Common myeloid progenitor, CD34-positive (primary cell): ENCODE measurements at places on chromosomes 6 and 20.
A peak's percentile ranks its signal among the peaks of the same experiment; 100 is the strongest.

DNA sequence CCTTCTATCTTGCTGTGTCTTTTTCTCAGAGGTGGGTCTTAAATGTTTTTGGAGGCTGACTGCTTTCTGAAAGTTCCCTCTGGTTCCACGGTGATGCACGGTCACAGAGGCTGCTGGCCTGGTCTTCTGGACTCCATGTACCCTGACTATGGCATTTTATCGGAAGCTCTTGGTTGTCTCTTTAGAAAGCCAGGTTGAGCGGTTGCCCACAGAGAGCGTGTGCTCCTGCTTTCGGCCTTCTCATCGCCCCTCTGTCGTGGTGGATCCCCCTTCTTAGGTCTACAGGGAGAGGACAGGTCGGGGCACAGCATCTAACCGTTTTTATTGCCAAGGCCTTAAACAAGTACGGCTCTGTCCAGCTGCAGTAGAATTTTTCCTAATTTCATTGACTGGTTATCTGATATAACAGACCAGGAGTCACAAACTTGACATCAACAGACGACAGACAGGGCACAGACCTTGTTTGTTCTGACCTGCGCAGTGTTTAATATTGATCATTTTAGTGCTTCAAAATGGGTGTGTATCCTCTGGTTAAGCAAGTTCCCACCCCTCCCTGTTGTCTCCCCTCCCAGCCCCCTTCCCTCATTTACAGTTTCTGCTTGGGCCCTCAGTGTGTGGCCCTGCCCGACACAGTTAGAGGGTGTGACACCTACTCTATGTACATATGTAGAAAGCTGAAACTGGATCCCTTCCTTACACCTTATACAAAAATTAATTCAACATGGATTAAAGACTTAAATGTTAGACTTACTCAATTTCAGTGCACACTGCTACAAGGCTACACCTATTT, 24.7 kb downstream of the SYTL3 start:
- no peak for DNase-seq

DNA sequence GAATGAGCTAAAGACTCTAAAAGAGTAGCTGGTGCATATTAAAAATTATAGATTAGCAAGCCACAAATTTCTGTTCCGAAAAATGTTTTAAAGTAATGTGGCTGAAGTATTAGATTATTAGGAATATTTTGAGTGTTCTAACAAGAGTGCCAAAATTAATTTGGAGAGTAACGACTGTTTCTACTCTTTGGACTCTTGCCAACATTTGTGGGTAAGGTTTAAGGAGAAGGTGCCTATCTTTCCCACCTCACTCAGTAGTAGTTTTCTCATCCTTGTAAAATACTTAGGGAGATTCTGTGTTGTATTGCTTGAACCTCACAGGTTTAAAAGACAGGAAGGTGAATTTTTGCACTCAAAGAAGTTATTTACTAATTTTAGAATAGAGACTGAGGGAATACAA, 5.0 kb downstream of the HSF2 start:
- DNase-seq: no peak

DNA sequence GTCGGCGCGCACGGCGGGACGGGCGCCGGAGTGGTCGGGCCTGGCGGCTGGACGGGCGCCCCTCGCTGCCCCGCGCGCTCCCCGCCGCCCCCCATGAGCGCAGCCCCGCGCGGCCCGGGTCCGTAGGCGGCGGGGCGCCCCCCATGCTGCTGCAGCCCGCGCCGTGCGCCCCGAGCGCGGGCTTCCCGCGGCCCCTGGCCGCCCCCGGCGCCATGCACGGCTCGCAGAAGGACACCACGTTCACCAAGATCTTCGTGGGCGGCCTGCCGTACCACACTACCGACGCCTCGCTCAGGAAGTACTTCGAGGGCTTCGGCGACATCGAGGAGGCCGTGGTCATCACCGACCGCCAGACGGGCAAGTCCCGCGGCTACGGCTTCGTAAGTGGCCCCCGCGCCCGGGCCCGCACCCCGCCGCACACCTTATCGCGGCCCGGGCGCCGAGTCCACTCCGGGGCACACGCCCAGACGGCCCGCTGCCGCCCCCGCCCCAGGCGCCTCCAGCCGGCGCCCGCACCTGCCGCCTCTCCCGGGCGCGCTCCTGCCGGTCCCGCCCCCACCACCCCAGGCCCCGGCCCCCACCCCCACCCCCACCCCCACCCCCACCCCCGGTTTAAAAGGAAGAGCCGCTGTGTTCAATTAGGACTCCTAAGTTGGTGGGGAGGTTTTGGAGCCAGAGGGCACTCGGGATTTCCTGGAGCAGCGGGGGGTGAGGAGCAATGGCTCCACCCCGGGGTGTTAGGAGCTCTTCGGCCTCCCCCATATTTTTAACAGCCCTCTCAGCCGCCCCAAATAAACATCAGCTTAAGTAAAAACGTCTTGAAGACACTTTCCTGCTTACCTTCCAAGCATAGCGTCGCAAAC, 474 bp downstream of the RBM38 start:
- DNase-seq: no peak

- peak; percentile 80 for DNase-seq
These were observed 10.6 kb upstream of the TUBB2B start for GRCh38 chr6:3237761-3238662.

- peak; percentile 65 for DNase-seq
These were observed 121.5 kb upstream of the NEDD9 start for GRCh38 chr6:11353921-11354389.

DNA sequence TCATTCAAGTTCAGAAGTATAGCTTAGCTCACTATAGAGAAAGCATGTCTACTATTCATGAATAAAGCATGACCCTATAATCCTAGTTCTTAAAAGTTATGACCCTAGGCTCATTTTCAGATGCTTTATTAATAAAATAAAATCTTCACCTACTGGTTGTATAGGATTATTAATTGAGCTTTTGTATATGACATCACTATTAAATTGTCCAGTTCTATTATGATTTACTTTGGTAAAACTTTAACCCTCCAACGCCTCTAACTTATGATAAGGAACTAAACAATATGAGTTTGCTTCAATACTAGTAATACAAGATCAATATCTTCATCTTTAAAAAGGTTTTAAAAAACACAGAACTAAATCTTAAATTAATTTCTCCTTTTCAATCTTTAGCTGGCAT, 263.4 kb upstream of the THEMIS start:
- DNase-seq: no peak

DNA sequence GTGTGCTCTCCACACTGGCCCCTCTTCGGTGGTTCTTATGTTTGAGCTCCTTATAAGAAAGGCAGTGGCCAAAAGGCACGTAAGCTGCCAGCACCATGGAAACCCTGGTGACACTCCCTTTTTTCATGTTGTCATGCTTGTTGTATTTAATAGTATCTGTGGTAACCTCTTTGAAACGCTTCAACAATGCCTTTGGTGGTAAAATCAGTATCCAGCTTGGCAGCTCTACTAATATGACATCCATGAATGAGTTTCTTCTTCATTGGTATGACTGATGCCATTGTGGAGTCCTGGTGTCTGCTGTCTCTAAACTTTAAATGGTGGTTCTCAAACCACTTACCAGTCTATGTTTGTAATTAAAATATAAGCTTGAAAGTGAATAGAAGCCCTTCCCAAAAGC, 10.7 kb upstream of the MYLK2 start:
- DNase-seq: peak; percentile 24

DNA sequence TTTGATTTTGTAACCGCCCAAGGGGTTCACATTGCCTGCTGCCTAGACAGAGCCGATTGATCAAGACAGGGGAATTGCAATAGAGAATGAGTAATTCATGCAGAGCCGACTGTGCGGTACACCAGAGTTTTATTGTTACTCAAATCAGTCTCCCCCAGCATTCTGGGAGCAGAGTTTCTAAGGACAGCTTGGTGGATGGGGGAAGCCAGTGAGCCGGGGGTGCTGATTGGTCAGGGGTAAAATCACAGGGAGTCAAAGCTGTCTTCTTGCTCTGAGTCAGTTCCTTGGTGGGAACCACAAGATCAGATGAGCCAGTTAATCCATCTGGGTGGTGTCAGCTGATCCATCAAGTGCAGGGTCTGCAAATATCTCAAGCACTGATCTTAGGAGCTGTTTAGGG, 60.0 kb upstream of the EZR start:
- no peak for DNase-seq

DNA sequence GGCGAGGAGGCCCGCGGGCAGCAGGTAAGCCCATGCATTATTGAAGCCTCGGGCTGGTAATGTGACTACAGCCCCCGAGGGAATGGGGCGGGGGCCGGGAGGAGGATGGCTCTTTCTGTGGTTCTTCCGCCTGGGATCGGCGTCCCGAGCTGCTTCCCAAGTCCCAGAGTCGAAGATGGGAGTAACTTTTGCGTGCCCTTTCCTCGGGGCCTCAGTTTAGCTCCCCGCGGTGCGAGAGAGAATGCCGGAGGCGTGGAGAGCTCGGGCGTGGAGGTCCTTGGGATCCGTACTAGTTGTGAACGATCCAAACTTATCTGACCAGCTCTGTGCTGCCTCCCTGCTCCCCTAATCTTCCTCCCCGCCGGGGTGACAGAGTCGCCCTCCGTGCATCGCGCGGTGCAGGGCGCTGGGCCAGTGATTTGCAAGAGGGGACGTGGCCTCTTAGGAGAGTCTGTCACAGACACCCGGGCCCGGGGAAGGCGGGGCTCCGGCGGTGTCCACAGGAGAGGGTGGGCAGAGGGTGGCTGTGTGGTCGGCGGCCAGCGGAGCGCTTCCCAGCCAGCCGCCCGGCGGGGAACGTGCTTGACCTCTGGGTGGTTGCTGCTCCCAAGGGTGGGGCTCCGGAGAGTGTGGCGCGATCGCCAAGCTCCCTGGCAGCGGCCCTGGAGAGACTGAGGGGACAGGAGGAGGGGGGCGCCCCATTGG, 815 bp downstream of the UTRN start:
- DNase-seq: peak; percentile 44

GRCh38 chr6:137016356-137016755, 28.4 kb downstream of the IL20RA start:
- no peak for DNase-seq

GRCh38 chr6:170542031-170542719, 10.9 kb downstream of the PSMB1 start:
- DNase-seq: no peak

DNA sequence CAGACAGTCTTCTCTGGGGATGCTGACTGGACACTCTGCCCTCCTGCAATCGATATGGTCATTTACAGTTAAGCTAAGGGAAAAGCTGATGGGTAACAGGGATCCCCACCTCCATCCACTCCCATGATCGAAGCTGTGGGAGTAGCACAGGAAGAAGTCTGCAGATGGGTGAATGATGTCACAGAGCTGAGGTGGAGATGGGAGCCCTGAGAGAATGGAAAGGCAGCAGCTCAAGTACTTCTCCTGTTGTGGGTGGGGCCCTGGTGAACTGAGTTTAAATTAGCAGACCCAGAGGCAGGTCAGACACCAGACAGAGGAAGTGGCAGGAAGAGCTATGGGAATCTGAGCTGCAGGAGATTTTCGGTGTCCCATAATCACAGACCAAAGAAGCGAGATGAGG, 29.0 kb downstream of the HDGFL1 start:
- DNase-seq: no peak

GRCh38 chr6:40588480-40588879, 1.3 kb upstream of the LRFN2 start:
- DNase-seq: no peak

DNA sequence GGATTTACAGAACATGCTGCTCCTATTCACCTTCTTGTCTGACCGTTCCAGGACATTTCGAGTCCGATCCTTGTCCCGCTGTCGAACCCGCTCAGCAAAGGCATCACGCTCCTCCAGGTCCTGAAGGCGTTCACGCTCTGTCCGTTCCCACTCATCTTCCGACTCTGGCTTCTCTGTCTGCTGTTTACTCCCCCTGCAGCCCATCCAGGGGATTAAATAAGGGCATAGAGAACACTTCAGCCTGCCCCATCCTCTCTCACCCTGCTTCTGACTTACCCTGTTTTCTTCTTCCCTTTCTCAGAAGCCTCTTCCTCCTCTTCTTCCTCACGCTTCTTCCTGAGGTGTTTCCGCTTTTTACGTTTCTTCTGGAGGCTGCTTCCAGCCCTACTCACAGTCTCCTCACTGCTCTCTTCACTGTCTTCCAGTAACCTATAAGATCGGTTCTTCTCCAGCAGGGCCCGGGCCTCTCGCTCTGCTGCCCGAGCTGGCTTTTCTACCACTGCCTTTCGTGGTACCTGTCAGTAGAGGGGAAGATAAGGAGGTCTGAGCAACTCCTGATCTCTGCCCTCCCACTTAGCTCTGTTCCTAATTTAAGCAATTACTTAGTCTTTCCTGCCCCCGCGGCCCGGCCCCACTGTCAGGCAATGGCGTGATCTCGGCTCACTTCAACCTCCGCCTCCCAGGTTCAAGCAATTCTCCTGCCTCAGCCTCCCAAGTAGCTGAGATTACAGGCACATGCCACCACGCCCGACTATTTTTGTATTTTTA, 1.9 kb downstream of the DHX16 start:
- peak; percentile 38 for DNase-seq

DNA sequence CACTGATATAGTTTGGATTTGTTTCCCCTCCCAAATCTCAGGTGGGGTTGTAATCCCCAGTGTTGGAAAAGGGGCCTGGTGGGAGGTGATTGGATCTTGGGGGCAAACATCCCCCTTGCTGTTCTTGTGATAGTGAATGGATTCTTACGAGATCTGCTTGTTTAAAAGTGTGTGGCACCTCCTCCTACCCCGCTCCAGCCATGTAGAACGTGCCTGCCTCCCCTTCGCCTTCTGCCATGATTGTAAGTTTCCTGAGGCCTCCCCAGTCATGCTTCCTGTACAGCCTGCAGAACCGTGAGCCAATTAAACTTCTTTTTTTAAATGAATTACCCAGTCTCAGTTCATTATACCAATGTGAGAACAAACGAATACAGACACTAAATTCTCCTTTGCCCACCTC, 26.7 kb downstream of the SLC52A3 start:
- no peak for DNase-seq

GRCh38 chr6:139029470-139030227, 1.1 kb downstream of the ABRACL start:
- no peak for DNase-seq

GRCh38 chr20:14444106-14444505, 106.7 kb upstream of the FLRT3 start:
- no peak for DNase-seq

- DNase-seq: peak; percentile 96
These were observed 40.4 kb downstream of the PSMB9 start for GRCh38 chr6:32894085-32895005.

DNA sequence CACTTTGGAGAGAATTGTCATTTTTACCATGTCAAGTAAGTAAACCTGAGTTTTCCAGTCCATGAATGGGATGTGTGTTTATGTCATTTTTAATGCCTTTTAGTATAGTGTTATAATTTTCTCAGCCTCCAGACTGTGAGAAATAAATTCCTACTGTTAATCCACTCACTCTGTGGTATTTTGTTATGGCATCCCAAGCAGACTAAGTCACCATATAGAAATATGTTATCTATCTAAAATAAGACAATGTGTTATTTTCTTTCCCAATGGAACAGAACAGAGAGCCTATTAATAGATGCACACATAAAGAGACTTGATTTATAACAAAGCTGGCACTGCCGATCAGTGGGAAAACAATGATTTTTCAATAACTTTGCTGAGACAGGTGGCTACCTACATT, 70.2 kb upstream of the SLC4A11 start:
- DNase-seq: no peak

DNA sequence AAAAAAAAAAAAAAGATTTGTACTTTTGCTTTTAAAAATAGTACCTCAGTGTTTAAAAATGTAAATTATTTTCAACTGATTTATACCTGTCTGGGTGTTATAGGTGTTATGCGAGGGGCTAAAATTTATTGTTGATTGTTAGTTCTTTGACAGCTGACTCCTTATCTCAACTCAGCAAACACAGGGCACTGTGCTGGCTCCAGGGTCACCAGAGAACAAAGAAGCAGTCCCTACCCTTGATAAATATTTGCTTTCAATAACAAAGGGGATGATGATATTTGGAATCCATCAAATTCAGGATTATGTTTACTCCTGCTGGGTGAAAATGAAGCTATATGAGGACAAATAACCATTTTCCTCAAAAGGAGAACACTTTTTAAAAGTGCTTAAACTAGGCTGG, 34.2 kb upstream of the KAT14 start:
- DNase-seq: no peak
